ENCODE measurements at places on chromosomes 11 and 22.

GRCh38 chr11:58958500-58958899, 19.2 kb downstream of the GLYATL1 start:
- no peak for DNase-seq

GRCh38 chr11:73752216-73752867, 8.5 kb downstream of the RAB6A start:
- no peak for DNase-seq

DNA sequence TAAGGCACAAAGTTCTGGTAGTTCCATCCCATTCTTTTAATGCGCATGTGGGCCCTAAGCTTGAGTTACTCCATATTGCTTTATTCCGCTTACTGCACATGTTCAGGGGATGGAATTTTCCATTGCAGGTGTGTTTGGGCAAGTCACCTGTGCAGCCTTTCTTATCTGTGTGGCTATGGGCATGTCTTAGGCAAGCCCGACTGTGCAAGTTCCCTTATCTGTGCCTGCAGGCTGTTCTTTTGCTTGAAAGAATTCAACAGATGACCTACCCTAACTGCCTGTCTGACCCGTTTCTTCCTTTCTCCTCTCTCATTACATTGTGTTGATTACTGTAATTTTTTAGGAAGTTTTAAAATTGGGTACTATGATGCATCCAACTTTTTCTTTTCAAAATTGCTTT, 363.6 kb downstream of the TTC28 start:
- no peak for DNase-seq

- DNase-seq, result no peak
Observed at GRCh38 chr11:36500315-36500721, 9.8 kb downstream of the TRAF6 start.

DNA sequence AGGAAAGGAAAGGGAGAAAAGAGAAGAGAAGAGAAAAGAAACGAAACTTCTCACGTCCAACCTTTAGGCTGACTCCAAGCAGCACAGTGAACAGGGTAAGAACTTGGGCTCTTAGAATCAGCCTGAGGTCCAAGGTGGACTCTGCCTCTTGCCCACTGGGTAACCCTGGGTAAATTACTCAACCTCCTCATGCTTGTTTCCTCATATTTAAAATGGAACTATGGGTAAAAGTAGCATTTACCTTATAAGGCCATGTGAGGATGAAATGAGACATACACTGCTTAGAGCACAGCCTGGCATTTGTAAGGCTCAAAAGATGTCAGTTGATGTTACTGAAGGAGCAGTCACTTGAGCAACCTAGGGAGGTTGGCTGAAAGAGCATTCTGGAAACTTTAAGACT, 107.9 kb downstream of the C11orf58 start:
- DNase-seq, result no peak

DNA sequence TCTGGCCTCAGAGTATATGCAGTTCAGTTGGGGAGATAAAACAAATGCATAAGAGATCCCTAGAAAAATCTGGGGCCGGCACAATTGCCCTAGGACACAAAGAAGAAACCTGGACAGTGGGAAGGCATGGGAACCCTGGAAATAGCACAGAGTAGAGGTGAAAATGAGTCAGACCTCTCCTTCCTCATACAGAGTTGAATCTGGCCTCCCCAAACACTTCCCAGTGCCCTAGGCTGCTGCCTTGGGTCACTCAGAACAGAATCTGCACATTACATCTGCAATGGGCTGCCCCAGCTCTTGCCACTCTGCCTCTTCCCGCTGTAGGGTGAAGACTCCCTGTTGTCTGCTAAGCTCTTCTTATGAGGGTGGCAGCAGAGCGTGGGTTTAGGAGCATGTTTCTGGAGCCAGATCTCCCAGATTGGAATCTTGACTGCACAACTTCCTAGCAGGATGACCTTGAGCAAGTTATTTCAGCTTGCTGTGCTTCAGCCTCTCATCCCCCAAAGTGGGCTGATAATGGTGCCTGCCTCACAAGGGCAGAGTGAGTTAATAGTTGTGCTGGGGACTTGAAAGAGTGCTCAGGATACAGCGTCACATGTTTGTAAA, 47.1 kb upstream of the NECTIN1 start:
- no peak for DNase-seq

DNA sequence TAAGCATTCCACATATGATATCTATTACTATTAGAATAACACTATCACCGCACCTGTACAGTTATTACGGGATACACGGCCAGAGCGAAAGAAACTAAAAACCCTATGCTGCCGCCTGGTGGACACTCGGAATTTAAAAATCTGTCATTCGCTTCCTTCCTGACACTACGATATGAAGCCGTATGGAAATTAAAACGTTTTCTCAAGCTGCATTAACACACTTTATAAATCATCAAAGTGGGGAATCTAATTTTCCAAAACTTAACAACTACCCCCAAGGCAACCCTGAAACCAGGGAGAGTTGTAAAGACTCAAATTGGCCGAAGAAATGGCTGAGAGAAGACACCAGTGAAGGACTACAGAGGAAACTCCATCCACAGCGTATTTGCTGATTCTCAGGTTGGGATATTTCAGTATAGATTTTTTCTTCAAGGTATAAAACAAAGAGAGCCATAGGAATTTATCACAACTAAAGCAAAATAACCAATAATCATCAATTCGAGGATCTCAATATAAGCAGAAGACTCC, 1.4 kb downstream of the CCDC73 start:
- DNase-seq, result peak; percentile 65

DNA sequence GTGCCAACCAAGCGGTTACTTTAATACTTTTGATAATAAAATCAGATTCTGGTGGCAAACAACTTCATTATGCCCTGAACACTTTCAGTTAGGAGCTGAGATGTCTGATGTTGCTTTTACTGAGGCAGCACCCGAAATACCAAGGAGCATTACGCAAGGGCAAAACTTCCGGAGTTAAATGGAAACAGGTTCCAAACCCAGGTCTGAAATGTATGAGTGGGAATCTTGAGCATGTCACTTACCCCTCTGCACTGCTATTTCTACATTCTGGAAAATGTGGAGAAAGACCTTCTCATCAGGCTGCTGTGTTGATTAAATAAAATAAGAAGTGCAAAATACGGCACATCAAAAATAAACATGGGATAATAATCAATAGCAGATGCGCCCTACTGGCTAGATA, 315.1 kb downstream of the LARGE1 start:
- DNase-seq, result no peak

DNA sequence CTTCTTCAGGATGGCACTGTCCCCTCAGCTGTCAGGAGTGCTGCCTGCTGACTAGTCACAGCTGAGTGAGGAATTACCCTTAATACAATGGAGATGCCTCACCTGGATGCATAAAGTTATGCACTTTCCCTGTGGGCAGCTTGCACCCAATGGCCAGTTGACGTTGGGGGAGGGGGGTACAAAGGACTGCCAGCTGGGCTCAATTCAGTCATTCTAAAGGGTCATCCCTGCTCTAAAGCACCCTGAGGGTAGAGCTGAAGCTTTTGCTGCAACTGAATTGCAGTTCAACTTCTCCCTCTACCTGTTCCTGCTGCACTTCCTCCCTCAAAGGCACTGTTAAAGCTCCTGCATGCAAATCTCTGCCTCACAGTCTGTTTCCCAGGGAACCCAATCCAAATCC, 147.8 kb upstream of the SESN3 start:
- no peak for DNase-seq

Measured in NCI-H1694 (cell line).